Motor neuron (in vitro differentiated cells): ENCODE measurements at places on chromosomes 13 and 19.

GRCh38 chr19:33192010-33192409, 2.1 kb upstream of the LRP3 start:
- no peak for ATAC-seq

DNA sequence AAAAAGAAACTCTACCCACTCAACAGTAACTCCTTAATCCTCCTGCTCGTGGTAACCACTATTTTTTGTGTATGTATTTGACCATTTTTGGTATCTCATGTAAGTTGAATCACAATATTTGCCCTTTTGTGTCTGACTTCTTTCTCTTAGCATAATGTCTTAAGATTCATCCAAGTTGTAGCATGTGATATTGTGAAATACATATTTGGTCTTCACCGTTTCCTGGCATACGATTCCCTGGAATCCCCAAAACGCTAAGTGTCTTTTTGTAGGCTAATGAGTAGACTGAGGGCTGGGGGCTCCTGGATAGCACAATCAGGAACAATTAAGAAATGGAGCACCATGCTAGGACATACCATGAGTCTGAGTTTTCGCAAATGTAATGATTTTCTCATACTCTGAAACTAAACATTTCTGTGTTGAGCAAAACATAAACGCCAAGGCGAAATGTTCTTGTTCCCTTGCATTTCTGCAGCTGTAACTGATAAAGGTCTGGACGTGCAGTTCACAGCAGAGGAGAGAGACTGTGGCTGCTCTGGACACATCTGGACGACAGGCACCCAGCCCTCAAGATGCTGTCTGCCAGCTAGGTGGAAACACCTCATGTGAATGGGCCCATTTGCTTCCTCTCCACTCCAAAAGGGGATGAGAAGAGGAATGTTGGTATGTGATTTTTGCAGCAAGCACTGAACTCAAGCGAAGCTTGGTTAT, 38.4 kb downstream of the BRD4 start:
- no peak for ATAC-seq

DNA sequence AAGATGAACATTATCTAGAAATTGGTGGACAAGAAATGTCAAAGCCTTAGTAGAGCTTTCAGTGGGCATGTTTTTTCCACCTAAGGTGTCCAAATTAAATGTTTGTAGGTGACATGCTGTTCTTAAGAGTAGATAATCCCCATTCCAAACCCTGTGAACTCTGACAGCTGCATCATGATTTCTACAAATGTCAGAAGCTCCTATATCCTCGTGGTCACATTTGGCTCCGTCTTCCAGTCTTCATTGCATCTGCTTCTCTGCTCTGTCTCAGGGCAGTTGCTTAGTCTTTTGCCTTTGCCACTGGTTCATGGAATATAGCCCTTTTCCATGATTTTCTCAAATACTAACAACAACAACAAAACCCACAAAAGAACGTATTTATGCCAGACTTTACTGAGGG, 234.5 kb downstream of the DLEU7 start:
- no peak for ATAC-seq

DNA sequence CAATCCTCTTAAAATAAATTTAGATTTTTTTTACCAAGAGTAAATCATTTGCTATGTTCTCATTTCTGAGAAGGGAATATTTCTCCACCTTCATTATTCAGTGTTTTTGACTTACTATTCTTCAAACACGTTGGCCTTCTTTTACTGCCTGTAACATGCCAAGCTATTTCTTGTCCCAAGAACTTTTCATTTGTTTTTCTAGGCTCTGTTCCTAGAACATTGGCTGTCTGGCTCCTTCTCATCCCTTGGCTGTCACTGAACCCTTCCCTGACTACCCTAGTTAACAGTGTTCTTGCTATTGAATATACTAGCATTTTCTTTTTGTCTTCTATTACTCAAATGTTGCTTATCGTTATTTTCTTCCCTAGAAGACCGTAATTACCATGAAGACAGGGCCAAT, 248.1 kb downstream of the ITGBL1 start:
- no peak for ATAC-seq

GRCh38 chr19:44367024-44367423, 10.5 kb upstream of the ZNF112 start:
- no peak for ATAC-seq

- no peak for ATAC-seq
These were observed 77.5 kb downstream of the FNDC3A start for GRCh38 chr13:49053215-49053614.

- ATAC-seq = no peak
These were observed 148.7 kb upstream of the RNF113B start for GRCh38 chr13:98325724-98326123.

- ATAC-seq = no peak
These were observed 12.3 kb upstream of the PRR19 start for GRCh38 chr19:42289556-42290041.

DNA sequence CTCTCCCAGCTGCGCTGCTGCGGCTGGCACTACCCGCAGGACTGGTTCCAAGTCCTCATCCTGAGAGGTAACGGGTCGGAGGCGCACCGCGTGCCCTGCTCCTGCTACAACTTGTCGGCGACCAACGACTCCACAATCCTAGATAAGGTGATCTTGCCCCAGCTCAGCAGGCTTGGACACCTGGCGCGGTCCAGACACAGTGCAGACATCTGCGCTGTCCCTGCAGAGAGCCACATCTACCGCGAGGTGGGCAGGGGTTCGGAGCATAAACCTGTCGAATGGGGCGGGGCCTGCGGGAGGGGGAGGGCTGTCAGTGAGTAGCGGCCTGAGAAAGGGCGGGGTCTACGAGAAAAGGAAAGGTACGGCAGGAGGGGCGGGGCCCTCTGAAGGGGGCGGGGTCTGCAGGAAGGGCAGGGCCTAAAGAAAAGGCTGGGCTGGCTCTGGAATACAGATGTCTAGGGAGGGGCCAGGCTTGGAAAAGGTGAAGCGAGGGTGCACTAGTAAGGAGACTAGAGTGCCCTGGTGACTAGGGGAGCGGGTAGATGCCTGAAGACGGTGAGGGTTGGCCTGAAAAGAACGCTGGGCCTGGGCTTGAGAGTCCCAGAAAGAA, 3.6 kb downstream of the CD37 start:
- ATAC-seq = peak; percentile 51

GRCh38 chr13:27177852-27178251, 6.2 kb upstream of the USP12 start:
- ATAC-seq = no peak

DNA sequence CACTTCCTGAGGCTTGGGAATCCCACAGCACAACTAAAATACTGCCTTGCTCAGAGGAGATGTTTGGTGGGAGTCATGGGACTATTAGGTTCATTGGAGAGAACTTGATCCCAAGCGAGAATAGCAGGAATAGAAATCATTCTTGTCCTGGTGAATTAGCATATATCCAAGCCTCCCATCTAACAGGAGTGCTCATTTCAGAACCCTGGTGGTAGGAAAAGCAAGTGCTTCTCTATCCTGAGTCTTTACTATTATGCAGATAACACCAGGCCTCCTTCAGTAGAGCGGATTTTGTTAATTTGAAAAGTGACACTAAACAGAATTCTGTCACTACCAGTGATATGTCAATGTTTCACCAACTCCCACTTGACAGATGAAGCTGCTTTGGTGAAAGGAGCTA, 199.5 kb downstream of the ATP8A2 start:
- ATAC-seq = no peak

- ATAC-seq = no peak
These were observed 22.8 kb downstream of the ZNF20 start for GRCh38 chr19:12117201-12117970.

- ATAC-seq = no peak
These were observed 186.8 kb upstream of the TSC22D1 start for GRCh38 chr13:44762911-44763310.

DNA sequence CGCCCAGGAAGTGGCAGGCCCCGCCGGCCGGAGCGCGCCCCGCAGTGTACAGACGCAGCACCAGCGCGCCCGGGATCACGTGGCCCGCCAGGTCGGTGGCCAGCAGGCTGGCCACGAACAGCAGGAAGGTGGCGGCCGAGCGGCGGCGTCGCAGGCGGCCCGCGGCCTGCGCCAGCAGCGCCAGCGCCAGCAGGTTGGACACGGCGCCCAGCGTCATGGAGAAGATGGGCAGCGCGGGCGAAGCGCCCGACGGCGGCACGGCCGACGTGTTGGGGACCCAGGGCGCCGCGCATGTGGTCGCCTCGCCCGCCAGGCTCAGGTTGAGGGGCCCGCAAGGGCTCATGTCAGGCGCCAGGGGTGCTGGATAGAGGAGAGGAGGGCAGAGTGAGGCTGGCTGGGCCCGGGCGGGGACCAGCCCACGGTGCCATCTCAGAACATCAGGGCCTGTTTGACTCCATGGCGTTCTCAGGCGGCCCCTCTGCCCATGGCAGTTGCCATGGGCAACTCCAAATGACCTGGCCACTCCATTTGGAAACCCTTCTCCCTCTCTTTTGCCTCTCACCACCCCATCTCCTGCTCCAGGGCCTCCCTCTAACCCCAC, 1.1 kb downstream of the PTGER1 start:
- ATAC-seq = peak; percentile 23

DNA sequence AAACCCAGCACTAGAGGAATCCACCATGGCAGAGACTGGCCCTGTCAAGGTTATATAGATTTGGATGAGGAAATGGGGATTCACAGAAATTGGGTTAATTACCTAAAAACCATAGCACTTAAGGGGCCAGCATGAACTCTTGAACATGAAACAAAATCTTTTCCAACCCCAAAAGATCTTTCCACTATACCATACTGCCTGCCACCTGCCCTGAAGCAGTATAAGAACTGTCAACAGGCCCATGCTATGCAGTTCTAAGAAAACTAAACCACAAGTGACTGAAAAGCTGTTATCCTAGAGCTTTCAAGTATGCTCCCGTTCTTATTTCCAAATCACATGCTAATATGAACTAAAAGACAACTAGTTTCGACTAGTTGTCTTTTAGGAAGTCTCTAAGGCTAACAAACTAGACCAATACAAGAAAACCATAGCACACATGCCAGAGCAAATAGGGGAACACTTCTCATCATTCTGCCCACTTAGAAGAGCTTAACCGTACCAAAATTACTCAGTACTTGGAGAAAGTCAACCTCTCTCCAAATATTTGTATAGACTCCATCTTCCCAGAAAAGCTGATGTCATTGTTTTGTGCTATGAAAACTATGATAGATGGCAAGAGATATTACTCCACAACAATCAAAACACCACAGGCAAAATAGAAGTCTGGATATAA, 27.5 kb downstream of the HSPH1 start:
- ATAC-seq = no peak

DNA sequence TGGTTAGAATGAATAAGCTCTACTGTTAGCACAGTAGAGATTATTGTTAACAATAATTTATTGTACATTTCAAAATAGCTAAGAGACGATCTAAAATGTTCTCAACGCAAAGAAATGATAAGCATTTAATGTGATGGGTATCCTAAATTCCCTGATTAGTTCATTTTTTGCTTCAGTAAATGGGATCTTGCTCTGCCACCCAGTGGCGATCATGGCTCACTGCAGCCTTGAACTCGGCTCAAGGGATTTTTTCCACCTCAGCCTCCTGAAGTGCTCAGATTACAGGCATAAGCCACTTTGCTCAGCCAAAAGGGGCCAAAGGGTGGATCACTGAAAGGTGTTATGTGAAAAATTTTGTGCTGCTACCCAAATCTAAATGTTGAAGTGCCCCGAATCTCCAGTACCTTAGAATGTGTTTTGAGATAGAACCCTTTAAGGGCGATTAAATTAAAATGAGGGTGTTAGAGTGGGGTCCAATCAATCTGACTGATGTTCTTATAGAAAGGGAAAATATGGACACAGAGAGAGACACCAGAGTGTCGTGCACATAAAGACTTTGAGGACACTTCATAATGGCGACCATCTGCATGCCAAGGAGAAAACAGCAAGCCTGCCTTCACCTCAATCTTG, 31.5 kb upstream of the ZNF766 start:
- peak; percentile 57 for ATAC-seq

- ATAC-seq = no peak
These were observed 12.3 kb downstream of the ZNF507 start for GRCh38 chr19:32357720-32358119.

DNA sequence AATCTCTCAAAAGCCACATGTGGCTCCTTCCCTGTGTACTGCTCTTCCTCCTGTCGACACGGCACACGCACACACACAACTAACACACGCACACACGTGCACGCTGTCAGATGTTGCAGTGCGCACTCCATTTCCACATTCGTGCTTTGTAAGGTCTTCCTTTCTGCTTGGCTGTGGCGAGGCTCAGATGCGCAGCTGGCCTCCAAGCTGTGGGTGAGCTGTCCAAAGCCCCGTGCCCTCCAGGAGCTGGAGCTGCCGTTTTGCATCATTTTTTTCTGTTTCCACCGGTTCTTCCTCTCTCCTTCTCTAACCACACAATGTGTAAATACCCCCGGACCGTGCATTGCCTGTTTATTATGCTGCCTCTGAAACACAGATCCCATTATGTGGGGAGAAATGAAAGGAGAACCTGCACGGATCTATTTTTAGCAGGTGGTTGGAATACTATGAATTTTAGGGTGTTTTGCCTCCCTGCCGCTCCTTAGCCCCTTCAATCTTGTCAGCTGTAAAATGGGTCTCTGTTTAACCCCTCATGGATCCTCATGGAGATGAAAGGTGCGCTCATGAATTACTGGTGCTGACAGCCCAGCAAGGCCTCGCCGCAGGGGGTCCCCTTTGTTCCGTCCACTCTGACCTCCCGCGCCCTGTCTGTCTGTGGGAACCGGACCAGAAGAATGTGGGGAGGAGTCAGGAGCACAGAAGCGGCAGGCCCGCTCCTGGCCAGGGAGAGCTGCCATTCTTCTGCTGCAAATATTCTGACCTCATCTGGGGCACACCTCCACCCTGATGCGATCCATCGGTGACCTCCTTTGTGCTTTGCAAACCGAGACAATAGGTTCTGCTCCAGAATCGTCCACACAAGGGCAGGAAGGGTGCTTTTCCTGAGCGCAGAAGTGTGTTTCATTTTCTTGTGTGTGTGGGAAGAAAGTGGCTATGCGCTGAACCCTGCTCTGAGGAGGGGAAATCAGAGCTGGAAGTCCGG, 137.7 kb downstream of the SOX1 start:
- peak; percentile 57 for ATAC-seq

- ATAC-seq = no peak
These were observed 323.0 kb downstream of the GPC5 start for GRCh38 chr13:91721413-91721812.

- ATAC-seq = no peak
These were observed 3.3 kb upstream of the AURKC start for GRCh38 chr19:57227502-57227901.

GRCh38 chr13:106484084-106484483, 51.4 kb downstream of the EFNB2 start:
- no peak for ATAC-seq

GRCh38 chr13:109983447-109983846, 197.1 kb upstream of the IRS2 start:
- ATAC-seq = no peak

DNA sequence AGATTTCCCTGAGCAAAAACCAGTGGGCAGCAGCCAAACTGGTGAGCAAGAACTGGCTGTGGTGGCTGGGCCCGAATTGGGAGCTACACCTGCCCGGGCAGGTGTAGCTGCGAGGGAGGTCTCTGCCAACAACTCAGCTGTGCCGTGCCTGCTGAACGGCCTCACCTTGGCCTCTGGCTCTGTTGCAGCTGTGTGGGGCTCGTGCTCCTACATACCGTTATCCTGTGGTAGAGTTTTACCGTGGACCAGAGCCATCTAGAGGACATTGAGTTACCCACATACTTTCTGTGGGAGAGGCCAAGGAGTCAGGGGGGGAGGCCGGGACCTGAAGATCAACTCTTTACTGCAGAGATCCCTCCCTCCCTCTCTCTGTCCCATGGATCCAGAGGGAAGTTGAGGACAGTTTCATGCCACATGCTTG, 113.2 kb downstream of the TM9SF2 start:
- ATAC-seq = no peak
